ENCODE measurements at places on chromosomes 12 and 14. TPM values are rescaled to one million over a fixed set of nuclear protein-coding genes. Genes with fewer than 3 reads are reported as not detected.

DNA sequence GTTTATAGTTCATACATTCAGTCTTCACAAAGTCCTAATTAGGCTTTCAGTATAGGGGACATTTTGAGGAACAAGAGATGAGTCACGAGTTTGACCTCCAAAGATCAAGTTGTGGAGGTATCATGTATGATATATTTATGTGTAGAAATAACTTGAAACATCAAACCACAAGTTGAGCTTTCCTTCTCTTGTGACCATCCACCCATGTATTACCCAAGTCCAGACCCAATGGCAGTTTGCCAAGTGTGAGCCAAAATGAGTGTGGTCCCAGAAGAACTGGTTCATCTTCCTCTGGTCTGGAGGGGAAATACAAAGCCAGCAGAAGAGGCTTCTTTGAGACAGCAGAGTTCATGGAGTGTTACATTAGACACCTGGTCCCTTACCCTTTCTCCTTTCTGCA is 104.9 kb downstream of the ATP23 start:
- DNase-seq: no peak

- DNase-seq: no peak
Observed at GRCh38 chr12:127685491-127685890, 581.5 kb upstream of the TMEM132C start.

- no peak for DNase-seq
Observed at GRCh38 chr12:116582610-116583009, 23.4 kb downstream of the MAP1LC3B2 start.

GRCh38 chr12:76898442-76898841 is 19.6 kb upstream of the CSRP2 start:
- DNase-seq: no peak

- DNase-seq: no peak
Observed at GRCh38 chr14:102913341-102914211, 8.9 kb upstream of the AMN start.

GRCh38 chr12:789852-790563 is 37.6 kb downstream of the WNK1 start:
- no peak for DNase-seq

- no peak for DNase-seq
Observed at GRCh38 chr12:103698752-103699560, 111.9 kb downstream of the STAB2 start.

GRCh38 chr14:50821510-50822464 is 9.2 kb downstream of the NIN start:
- DNase-seq: no peak

- no peak for DNase-seq
Observed at GRCh38 chr12:119391673-119392072, 57.1 kb downstream of the CCDC60 start.

- DNase-seq: no peak
Observed at GRCh38 chr12:24054416-24054815, 104.9 kb upstream of the SOX5 start.

DNA sequence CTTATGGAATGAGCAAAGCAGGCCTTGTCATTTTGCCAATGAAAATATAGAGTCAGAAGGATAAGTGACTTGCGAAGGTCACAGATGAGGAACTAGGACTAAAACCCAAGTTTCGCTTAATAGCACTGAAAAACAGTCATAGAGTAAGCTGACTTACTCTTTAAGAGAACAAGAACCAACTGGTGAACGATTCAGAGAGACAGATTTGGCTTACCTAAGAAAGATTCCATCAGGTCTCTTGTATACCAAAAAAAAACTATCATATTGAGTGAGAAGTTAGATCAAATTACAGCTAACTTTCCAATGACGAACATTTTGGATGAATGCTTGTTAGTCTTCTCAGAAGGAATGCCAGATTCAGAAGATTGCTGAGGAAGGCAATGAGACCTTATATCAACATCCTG is 74.2 kb downstream of the ZFC3H1 start:
- DNase-seq: no peak

DNA sequence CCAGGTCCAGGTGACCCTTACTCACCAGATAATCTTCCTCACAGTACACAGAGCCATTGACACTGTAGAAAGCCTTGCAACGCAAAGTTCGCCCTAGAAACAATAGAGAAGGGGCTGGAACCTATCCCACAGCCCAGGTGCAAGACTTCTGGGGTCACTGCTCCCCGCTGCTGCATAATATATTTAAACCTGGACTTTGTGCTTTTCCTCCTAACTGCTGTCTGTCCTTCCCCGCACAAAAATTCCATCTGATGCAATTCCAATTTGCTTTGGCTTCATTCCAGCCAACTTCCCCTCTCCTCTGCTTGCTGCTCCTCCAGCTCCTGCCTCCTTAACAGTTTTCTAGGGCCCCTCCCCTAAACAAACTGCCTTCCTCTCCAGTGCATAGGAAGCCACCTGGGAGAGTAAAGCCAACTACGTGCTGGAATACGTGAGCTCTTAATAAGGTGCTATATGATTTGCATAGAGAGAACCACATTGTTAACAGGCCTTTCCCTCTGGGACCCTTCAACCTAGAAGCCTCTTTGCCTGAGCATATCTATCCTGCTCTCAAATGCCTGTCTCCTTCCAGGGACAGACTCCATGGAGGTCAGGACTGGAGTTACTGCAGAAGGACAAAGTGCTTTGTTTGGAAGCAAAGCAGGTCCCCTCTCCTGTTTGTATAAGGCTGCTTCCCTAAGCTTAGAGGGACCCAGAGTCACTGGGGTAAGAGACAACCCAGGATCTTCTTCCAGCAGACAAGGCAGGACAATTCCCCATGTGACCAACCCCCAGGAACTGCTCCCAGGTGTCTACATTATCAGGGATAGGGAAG is 5.5 kb downstream of the AJUBA start:
- no peak for DNase-seq

DNA sequence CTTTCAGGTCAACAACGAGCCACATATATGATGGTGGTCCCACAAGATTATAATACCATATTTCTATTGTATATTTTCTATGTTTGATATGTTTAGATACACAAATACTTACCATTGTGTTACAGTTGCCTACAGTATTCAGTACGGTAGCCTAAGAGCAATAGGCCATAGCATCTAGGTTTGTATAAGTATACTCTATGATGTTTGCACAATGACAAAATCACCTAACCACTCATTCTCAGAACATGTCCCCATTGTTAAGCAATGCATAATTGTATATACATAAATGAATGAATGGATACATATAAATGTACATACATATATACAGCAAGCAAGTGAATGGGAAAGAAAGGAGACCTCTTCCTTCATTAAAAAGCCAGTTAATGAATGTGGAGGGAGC is 23.8 kb downstream of the TMTC1 start:
- no peak for DNase-seq

DNA sequence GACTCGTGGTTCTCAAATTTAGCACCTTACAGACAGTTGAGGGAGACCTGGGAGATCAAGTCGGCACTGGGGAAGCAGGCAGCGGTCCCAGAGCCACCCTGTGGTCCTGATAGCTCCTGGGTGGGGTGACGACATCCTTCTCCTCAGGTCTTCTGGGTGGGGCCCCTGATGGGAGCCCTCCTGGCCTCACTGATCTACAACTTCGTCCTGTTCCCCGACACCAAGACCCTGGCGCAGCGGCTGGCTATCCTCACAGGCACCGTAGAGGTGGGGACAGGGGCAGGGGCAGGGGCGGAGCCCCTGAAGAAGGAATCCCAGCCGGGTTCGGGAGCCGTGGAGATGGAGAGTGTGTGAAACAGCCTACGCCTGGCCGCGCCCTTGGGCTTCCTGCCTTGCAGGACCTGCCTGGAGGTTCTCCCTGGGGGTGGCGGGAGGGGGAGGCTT is 2.6 kb downstream of the AQP6 start:
- no peak for DNase-seq

- DNase-seq: no peak
Observed at GRCh38 chr14:74257941-74258763, 18.9 kb downstream of the VSX2 start.

GRCh38 chr14:42869681-42870080 is 1263.0 kb downstream of the LRFN5 start:
- no peak for DNase-seq

GRCh38 chr14:99322731-99323599 is 51.0 kb upstream of the BCL11B start:
- DNase-seq: no peak

- DNase-seq: no peak
Observed at GRCh38 chr14:75648066-75648838, 12.4 kb downstream of the ERG28 start.

GRCh38 chr12:76226397-76226796 is 121.8 kb downstream of the BBS10 start:
- DNase-seq: peak; percentile 75

DNA sequence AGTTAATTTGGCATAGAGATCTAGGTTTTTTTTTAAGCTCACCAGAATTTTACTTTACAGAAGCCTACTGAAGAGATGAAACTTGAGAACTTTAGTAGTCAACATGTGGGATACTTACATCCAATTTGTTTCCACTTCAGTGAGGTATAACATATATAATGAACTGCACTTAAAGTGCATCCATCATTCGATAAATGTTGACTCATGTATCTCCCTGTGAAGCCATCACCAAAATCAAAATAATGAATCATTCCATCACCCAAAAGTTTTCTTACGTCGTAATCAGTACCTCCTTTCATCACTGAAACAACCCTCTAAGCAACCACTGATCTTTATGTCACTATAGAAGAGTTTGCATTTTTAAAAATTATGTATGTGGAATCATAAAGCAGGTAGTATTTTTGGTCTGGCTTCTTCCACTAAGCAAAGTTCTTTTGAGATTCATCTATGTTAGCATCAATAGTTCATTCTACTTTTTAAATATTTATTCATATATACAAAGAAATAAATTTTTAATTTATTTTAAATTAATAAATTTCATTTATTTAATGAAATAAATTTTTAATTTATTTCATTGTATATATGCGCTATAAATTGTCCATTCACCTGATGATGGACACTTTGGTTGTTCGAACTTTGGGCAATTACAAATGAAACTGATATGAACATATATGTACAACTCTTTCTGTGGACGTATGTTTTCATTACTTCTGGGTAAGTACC is 2.0 kb upstream of the CPNE8 start:
- DNase-seq: no peak

FRS2 gene
- total RNA-seq: 22.2 TPM

DCAF5 gene
- total RNA-seq: 20.3 TPM

IL23A gene
- total RNA-seq: not detected

SLC4A8 gene
- 3.4 TPM for total RNA-seq

ENDOU gene
- not detected for total RNA-seq

PCNX4 gene
- 81.8 TPM for total RNA-seq

PTGES3 gene
- 110 TPM for total RNA-seq

DDX54 gene
- 71.2 TPM for total RNA-seq

CNTN1 gene
- under 0.01 TPM for total RNA-seq

PTPRQ gene
- not detected for total RNA-seq

TRPV4 gene
- total RNA-seq: 5.9 TPM

HRK gene
- total RNA-seq: not detected

SERPINA10 gene
- total RNA-seq: not detected

TAS2R9 gene
- total RNA-seq: 0.18 TPM

Measured in glomerular endothelial cell (primary cell).